Stimulated activated CD4-positive, alpha-beta T cell treated with anti-CD3 and anti-CD28 coated beads, Interleukin-15, amount 100 ng/mL, for 1 hour (primary cell): ENCODE measurements at places on chromosomes 2 and 18.

GRCh38 chr18:13309748-13310670 is 91.4 kb downstream of the LDLRAD4 start:
- DNase-seq, result no peak

DNA sequence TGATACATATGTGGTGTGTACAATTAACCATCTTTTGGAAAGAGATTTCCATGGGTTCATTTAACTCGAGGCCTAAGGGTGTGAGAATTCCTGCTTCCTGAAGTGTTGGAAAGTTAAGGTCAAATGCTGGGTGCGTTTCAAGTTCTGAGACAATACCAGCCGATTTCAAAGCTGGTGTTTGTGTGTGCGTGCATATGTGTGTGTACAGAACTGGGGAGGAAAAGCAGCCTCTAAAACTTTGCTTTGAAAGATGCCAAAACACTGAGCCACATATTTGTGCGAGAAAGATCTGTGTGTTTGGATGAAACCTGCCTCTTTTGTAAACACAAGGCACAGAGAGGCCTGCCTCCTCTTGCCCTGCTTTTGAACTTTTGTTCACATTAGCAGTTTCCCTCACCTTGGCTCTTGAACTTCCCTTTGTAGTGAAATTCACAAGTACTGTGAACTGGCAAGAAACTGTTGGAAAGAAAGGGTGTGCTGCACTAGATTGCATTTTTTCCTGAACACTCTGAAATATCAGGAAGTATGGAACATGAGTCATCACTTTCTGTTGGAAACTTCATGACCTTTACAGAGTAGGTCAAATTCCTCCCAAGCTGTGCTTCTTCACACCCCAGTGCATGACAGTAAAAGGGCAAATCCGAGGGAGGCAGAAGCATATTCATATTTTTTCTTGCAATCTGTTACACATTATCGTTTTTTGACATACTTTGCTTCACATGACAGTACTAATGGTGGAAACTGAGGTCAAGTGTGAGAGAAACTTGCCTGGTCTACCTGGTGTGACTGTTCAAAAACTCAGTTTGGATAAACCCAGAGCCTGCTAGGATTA is 20.0 kb upstream of the CAVIN2 start:
- no peak for DNase-seq

- DNase-seq, result no peak
Observed at GRCh38 chr2:56008661-56009431, 85.3 kb upstream of the EFEMP1 start.

DNA sequence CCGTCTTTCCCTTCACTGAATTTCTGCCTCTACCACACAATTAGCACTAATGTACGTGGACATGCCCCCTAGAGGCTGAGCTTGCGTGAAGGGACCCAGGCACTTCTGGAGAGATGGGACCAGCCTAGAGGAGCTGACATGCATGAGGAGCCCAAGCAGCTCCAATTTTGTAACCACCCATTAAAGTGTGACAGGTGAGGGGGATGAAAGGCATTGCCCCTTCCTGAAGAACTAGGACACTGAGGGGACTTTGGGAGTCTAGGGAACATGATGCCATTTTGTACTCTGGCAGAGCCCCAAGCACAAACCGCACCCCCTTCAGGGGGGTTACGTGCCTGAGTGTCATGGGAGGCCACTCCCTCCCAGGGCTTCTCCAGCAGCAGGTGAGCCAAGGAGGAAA is 63.6 kb downstream of the HNRNPLL start:
- DNase-seq, result no peak

- no peak for DNase-seq
Observed at GRCh38 chr2:170848587-170848986, 31.9 kb downstream of the GAD1 start.

- no peak for DNase-seq
Observed at GRCh38 chr2:67486041-67486796, 89.1 kb downstream of the ETAA1 start.
